Ascending aorta (tissue), 2 donors: ENCODE measurements at places on chromosomes 16 and 17.

GRCh38 chr16:54585998-54586340, 299.4 kb upstream of the IRX3 start:
- no peak for DNase-seq

- peak; percentile 22 for DNase-seq
Observed at GRCh38 chr17:62714016-62714777, 86.7 kb downstream of the MRC2 start.

DNA sequence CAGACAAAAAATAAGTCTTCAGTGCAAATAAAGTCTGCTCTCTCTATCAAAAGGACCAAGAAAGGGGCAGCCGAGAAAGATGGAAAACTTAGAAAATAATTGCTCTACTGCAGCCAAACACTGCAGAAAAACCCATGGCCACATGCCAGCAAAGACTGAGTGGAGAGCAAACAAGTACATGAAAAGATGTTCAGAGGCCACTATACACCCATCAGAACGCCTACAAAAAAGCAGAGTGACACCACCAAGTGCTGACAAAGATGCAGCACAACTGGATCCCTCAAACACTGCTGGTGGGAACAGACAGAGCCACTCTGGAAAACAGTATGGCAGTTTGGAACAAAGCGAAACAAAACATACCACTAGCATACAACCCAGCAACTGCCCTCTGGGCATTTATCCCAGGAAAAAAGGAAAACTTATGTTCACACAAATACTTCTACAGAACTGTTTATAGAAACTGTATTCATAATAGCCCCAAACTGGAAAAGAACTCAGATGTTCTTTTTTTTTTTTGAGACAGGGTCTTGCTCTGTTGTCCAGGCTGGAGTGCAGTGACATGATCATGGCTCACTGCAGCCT, 36.7 kb downstream of the KIAA0753 start:
- DNase-seq = no peak

- no peak for DNase-seq
Observed at GRCh38 chr16:12508054-12508453, 295.6 kb downstream of the CPPED1 start.

- no peak for DNase-seq
Observed at GRCh38 chr17:6787081-6787693, 11.2 kb downstream of the FBXO39 start.
